ENCODE measurements at places on chromosomes 6 and 20.

- peak overlapping the region; percentile 88 for H3K27ac ChIP-seq
- peak; percentile 71 for DNase-seq
- no peaks in the 10 kb centered on the region for H3K36me3 ChIP-seq
- peaks cover 10% of the 10 kb centered on the region for H3K27me3 ChIP-seq
- no peak overlapping the region for H3K4me3 ChIP-seq
These were observed 32.0 kb upstream of the PCMTD2 start for GRCh38 chr20:64223526-64224067.

DNA sequence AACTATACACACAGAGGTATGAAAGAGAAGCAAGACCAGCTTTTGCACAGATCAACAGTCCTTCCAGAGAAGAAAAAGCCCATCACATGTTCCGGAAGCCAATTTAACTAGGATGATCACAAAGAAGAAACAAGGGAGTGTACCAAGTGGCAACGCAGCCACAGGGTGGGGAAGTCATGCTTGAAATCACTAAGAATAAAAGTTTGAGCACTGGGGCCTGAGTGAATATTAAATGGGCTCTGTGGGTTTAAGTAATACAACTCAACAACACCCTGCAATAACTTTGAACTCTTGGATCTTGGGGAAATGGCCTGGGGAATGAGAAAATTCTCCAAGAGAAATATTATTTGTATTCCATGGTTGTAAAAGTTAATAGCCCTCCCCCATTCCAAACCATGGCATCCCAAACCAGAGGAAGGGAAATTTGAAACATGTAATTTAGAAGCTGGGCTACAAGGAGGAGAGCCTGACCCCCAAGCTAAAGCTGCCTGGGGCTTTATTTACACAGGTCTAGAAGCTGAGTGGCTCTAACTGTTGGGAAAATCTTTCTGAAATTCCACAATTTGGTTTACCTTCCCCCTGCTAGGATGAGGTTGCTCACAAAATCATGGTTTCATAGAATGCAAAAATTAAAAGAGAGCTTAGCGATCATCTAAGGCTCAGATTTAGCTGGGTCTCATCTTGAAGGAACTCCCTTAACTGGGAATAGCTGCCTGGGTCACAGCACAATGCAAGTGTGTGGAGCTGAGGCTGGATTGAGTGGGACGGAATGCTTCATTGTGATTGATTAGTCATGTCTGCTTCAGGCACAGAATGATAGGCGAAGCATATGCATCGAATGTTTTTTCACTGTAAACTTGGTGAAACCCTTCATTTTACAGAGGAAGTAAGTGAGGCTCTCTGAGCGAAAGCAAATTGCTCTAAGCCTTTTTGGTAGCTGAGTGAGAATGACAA is 143.6 kb downstream of the BMP7 start:
- H3K4me3 ChIP-seq, result no peak overlapping the region
- no peaks in the 10 kb centered on the region for H3K27me3 ChIP-seq
- no peaks in the 10 kb centered on the region for H3K36me3 ChIP-seq
- peaks cover 34% of the 10 kb centered on the region for H3K4me1 ChIP-seq
- no peak overlapping the region for H3K27ac ChIP-seq

DNA sequence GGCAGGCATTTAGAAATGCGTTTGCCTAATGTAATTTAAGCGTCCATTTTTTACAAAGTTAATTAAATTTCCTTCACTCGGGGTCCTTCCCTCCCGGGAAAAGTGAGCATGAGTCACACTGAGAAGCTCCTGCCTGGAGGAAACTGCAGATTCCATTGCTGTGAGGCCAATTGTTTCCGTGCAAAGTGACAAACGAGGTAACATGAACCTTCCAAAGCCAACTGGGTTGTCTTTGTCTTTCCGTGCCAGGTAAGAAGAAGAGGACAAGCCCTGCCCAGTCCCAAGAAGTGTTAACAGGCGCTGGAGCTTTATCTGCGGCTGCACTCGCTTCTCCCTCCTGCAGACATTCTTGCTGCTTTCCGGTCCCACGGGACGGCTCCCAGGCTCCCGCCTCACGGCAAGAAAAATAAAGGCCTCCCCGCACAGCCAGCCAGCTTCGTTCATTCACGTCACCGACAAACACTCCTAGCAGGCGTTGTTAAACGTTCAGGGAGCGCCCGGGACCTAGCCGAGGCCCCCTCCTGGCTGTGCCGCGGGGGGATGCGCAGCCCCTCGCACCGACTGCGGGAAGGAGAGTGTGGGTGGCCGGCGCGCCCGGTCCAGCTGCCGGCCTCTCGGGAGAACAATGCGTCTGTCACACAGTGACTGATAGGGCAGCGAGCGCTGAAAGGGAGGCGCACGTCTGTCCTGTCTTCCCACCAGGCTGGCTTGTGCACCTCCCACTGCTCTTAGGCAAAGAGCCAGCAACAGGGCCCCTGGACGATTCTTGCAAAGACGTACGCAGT is 61.5 kb upstream of the HDDC2 start:
- peak overlapping the region; percentile 55 for H3K4me3 ChIP-seq
- no peaks in the 10 kb centered on the region for H3K36me3 ChIP-seq
- DNase-seq, result peak; percentile 68
- H3K27me3 ChIP-seq, result no peaks in the 10 kb centered on the region
- H3K4me1 ChIP-seq, result no peaks in the 10 kb centered on the region

DNA sequence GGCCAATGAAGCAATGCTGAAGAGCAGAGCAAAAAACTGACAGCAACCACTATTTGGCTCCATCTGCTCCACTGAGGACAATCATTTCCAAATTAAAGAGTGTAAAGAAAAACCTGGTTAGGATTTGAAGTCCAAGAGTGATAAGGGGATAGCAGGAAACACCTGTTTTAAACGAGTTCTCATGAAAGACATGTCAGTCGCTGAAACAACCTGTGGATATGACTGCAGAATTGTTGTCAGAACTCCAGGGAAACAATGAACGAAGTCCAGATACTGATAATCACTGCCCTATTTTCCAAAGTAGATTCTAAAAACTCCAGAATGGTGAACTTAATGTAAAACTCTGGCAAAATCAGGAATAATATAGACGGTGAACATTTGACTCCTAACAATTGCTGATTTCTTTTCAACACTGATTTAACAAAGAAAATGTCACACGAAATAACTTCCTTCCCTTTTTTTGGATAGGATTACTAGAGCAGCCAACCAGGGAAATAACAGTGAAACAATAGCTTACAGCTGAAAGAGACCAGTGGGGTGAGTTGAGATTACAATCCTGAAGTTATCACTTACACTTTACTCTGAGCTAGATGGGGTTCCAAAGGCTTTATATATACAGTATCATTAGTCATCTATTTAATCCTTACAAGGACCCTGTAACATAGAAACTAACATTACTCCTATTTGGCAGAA is 83.7 kb downstream of the ELOVL5 start:
- DNase-seq, result no peak
- H3K27me3 ChIP-seq, result no peaks in the 10 kb centered on the region

GRCh38 chr6:2403546-2403945 is 158.1 kb upstream of the GMDS start:
- H3K36me3 ChIP-seq, result no peaks in the 10 kb centered on the region
- no peaks in the 10 kb centered on the region for H3K4me1 ChIP-seq
- no peak for DNase-seq
- H3K4me3 ChIP-seq, result no peak overlapping the region
- no peak overlapping the region for H3K27ac ChIP-seq

DNA sequence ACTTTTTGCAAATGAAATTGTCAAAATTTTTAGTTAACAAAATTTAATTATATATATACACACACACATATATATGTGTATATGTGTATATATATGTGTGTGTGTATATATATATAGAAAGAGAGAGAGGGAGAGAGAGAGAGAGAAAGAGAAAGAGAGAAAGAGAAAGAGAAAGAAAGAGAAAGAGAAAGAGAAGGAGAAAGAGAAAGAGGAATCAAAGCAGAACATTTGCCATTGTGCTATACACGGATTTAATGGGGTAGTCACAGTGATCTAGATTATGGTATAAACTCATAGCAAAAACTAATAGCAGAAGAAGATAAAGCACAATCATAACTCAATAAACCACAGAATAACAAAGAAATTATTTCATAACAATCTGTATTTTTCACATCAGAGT is 126.7 kb downstream of the DST start:
- DNase-seq, result no peak
- no peak overlapping the region for H3K27ac ChIP-seq
- peaks cover 10% of the 10 kb centered on the region for H3K4me1 ChIP-seq
- H3K36me3 ChIP-seq, result peaks cover 26% of the 10 kb centered on the region
- no peaks in the 10 kb centered on the region for H3K27me3 ChIP-seq

DNA sequence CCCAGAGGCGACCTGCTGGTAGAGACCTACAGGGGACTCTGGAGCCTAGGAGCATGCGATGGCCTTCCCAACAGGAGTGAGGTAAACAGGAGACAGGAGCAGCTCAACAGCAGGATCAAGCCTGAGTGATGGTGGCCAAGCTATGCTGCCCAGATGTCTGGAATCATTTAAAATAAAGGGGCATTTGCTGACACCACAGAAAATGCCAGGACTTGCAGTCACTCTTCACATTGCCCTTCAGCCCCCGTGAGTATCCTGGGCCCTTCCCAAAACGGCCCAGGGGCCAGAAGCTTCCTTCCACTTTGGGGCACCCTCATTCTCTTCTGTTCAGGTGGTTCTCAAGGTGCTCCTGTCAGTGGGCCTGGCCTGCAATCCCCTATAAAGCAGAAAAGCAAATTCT is 23.2 kb downstream of the INSM1 start:
- DNase-seq, result no peak
- H3K4me3 ChIP-seq, result no peak overlapping the region
- no peaks in the 10 kb centered on the region for H3K36me3 ChIP-seq
- no peak overlapping the region for H3K27ac ChIP-seq

DNA sequence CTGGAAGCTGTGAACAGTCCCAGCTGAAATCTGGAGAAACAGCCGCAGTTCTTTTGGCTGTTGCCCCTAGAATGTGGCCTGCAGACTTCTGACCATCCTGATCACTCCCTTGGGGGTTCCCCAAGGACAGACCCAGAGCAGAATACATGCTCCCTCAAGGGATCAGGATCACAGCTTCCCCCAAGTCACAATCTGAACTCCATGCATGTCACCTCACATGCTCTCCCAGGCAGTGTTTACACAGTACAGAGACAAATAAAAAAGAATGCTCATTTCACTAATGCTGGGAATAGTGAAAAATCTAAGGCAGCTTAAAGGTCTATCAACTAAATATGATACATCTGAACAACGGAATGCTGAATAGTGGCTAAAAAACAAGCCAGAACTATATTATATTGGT is 20.5 kb downstream of the SPAG4 start:
- DNase-seq, result no peak
- no peak overlapping the region for H3K4me3 ChIP-seq
- no peak overlapping the region for H3K27ac ChIP-seq
- H3K4me1 ChIP-seq, result no peaks in the 10 kb centered on the region
- H3K27me3 ChIP-seq, result no peaks in the 10 kb centered on the region

- no peaks in the 10 kb centered on the region for H3K4me1 ChIP-seq
- no peak for DNase-seq
- H3K36me3 ChIP-seq, result no peaks in the 10 kb centered on the region
- no peak overlapping the region for H3K27ac ChIP-seq
- H3K27me3 ChIP-seq, result no peaks in the 10 kb centered on the region
- no peak overlapping the region for H3K4me3 ChIP-seq
These were observed 15.0 kb downstream of the IMPG1 start for GRCh38 chr6:76057469-76057868.

DNA sequence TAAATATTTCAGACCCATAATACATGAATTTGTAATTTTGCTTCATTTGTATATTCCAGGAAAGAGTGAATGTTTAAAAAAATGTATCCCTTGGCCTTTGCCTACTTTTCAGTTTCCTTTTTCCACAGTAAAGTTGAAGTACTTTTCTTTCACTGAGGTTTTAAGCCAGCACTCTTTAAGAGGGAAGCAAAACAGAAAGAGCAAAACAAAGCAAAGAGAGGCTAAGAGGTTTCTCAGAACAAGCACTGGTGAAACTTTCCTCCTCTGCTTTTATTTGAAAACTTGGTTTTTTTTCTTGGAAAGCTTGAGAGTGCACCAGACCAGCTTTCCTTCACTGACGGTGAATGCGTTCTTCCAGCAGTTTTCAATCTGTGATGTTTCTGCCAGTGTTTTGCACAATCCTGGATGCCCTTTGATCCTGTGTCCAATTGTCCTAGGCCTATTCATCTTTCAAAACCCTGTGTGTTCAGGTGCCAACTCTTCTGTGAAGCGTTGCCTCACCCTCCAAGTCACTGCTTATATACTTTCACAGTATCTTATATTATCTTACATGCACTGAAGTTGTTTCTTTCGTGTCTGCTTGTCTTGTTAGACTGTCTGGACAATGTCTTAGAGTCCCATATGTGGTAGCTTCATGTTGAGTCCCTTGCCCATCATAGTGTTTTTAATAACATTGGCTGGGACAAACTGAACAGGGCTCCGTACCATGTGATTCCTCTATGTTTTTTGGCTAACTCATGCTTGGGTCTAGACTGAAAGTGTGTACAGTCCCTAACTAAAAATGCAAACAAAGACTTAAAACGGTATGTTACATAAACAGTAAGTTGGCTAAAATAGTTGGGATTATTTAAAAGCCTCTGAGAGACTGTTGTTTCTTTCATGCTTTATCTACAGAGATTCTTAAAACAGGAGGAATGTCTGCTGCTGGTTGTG is 1.9 kb downstream of the RNF217 start:
- no peaks in the 10 kb centered on the region for H3K36me3 ChIP-seq
- peak overlapping the region; percentile 63 for H3K27ac ChIP-seq
- H3K27me3 ChIP-seq, result no peaks in the 10 kb centered on the region
- peak; percentile 13 for DNase-seq

GRCh38 chr6:9961646-9962045 is 453.2 kb downstream of the TFAP2A start:
- H3K27ac ChIP-seq, result no peak overlapping the region
- H3K4me3 ChIP-seq, result no peak overlapping the region
- no peaks in the 10 kb centered on the region for H3K36me3 ChIP-seq

DNA sequence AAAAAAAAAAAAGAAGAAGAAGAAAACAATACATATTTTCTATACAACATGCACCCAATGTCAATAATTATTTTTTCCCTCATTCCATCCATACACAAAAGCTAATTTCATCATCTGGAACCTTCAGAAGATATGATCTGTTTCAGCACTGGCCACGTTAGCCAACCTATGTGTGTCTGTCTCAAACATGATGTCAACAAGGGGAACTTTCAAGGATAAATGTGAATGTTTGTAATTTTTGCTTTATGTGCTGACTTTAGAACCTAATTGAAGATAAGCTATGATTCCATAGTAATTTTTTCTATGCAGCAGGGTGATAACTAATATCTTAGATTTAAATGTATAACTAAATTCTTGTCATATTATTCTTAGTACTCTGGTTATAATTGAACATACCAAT is 37.9 kb downstream of the IPCEF1 start:
- H3K36me3 ChIP-seq, result no peaks in the 10 kb centered on the region
- H3K4me1 ChIP-seq, result peaks cover 9% of the 10 kb centered on the region
- H3K27ac ChIP-seq, result peak overlapping the region; percentile 34
- no peaks in the 10 kb centered on the region for H3K27me3 ChIP-seq
- H3K4me3 ChIP-seq, result no peak overlapping the region
- DNase-seq, result no peak

DNA sequence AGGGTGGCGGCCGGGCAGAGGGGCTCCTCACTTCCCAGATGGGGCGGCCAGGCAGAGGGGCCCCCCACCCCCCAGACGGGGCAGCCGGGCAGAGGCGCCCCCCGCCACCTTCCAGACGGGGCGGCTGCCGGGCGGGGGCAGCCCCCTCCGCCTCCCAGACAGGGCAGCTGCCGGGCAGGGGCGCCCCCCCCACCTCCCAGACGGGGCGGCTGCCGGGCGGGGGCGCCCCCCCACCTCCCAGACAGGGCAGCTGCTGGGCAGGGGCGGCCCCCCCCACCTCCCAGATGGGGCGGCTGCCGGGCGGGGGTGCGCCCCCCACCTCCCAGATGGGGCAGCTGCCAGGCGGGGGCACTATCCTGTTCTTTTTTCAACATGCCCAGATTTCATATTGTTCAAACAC is 78.2 kb upstream of the DST start:
- no peaks in the 10 kb centered on the region for H3K4me1 ChIP-seq
- no peak overlapping the region for H3K27ac ChIP-seq
- no peak overlapping the region for H3K4me3 ChIP-seq
- H3K27me3 ChIP-seq, result no peaks in the 10 kb centered on the region

Data from SJCRH30 (cell line).